Stimulated activated CD4-positive, alpha-beta T cell treated with anti-CD3 and anti-CD28 coated beads, Interleukin-1b, Interleukin-23, amount 100 ng/mL, for 1 hour (primary cell): ENCODE measurements at places on chromosomes 7 and 10.

DNA sequence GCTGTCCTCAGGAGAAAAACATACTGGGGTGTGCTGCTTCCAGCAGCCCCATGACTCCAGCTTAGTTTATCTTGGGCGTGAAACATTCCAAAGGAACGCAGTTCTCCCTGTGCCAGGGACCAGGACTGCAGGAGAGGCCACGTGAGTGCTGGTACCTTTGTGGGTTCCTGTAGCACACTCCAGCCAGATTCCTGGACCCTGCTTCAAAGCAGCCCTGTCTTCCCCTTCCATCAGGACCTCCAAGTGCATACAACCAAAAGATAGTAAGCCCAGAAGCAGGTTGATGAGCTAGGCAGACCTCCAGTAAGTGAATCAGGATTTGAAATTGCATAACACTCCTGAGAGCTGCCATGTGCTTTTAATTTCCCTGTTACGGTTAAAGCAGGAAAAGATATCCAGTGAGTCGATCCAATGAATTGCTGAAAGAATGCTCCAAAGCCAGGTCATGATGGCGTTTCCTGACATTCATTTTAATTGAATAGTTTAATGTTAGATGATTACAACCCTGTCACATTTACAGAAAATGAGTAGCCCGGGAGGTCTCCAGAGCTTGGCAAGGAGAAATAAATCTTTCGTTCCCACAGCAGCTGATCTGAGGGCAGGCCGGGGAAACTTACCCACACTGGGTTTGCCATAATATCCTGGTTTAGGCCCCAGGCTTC, 38.9 kb upstream of the CPXM2 start:
- no peak for DNase-seq

DNA sequence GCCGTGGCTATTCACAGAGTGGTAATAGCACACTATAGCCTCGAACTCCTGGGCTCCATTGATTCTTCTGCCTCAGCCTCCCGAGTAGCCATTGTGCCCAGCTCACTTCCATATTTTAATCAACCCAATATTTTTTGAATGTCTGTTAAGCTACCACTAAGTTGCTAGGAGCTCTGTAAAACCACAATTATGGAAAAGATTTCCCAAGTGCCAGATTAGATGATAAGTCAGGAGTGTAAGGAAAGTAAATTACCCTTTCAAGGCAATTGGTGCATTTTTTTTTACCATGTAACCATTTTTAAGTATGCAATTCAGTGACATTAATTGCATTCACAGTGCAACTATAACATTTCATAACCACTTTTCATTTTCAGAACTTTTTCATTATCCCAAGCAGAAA, 87.5 kb upstream of the GATAD1 start:
- DNase-seq = no peak

DNA sequence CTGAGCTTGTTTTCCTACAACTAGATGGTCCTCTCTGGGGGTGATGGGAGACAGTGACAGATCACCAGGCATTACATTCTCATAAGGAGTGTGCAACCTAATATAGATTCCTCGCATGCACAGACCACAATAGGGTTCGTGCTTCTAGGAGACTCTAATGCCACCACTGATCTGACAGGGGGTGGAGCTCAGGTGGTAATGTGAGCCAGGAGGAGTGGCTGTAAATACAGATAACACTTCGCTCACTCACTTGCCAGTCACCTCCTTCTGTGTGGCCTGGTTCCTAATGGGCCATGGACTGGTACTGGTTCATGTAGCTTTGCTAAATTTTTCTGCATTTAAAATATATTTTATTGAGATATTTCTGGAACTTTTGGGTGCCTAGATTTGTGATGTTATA, 202.3 kb upstream of the ZNF32 start:
- DNase-seq = no peak

DNA sequence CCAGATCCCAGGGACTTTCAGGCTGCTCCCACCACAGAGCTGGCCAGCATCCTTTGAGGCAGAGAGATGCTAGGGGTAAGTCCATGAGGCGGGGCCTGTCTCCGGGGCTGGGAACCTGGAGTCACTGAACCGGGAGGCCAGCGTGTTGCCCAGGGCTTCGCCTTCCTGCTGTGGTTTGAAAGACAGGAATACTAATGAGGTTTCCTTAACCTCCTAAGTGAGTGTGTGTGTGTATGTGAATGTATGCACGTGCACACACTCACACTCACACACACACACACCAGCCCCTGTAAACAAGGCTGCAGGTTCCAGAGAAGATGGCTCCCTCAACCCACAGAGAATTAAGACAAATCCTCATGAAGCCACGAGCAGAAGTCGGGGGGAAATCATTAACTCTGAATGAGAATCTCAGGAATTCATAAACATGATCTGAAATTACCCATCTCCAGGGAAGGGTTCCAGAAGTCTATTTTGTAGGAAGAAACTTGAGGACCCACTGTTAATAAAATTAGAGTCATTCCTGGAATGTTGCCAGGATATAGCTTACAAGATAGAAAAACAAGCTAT, 20.3 kb upstream of the PFKP start:
- no peak for DNase-seq

DNA sequence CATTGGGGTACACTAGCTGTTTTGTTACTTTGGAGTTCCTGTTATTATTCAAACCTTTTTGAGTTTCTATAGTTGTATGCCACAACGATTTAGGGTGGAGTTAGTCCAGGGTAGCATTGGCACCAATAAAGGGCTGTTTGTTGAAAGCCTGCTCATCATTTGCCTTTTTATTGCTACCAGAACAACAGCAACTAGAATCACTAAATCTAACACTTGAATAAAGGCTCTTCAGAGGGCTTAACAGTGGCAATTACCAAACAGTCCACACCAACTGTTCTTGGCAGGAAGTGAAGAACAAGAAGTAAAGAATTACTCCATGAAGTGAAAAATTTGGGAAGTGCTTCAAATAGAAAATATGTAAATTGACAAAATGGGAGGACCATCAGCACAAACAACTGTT, 621.4 kb downstream of the PHTF2 start:
- DNase-seq = no peak

DNA sequence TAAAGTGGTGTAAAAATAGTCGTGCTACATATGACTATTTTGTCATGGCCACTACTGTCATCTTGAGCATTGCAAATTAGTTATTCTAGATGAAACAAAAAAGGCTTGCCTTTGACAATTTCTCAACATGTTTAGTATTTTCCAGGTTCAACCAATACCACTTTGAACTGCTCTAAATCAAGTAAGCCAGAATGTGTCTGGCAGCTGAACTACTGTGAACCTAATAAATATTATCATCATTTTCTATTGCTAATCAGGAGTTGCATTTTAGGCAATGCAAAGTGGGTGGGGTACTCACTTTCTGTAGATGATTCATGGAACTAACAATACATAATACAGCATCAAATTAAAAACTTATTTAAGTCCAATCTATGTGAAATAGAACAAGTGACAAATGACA, 877.2 kb downstream of the CNTNAP2 start:
- DNase-seq = no peak

GRCh38 chr7:54546986-54547314, 4.8 kb downstream of the VSTM2A start:
- no peak for DNase-seq

DNA sequence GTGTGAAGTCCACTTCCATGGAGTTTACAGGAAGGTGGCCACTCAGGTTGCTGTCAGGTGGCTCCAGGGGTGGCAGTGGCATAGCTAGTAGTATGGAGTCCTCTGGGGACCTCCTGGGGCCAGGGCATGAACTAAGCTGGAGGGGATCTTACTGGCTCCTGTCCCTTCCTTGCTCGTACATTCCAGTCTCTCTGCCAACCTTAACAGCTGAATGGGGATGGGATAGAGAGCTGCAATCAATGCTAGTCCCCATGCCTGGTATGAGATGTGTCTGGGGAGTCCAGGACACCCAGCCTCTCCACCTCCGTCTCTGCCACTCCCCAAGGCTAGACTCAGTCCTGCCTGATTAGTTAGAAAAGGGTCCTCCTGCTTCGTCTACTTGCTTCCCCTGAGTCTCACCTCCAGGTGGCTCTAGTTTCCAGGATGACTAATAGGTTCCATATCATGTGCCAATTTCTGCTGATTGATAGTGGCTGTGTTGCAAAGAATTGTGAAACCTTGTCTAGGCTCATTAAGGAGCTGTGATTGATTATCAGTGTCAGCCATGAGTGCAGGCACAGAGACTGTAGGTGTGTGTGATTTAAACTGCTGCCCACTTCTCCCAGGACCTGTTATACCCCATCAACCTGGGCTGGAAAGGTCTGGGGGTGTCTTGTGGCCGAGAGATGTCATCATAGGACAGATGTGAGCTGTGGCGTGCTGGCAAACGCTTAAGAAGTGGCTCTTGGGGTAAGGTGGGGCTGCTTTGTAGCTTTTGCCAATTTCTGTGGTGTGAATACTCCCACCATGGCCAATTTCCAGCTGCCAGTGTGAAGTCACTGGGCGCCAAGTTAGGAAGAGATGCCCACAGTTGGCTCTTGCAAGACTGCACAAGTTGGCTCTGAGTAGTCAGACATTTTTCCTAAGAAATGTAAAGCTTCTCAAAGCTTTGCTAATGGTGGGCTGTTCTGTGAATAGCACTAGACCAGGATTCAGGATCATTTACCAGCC, 59.8 kb downstream of the COL13A1 start:
- DNase-seq = no peak

GRCh38 chr7:20744954-20745446, 41.7 kb downstream of the SP8 start:
- no peak for DNase-seq

DNA sequence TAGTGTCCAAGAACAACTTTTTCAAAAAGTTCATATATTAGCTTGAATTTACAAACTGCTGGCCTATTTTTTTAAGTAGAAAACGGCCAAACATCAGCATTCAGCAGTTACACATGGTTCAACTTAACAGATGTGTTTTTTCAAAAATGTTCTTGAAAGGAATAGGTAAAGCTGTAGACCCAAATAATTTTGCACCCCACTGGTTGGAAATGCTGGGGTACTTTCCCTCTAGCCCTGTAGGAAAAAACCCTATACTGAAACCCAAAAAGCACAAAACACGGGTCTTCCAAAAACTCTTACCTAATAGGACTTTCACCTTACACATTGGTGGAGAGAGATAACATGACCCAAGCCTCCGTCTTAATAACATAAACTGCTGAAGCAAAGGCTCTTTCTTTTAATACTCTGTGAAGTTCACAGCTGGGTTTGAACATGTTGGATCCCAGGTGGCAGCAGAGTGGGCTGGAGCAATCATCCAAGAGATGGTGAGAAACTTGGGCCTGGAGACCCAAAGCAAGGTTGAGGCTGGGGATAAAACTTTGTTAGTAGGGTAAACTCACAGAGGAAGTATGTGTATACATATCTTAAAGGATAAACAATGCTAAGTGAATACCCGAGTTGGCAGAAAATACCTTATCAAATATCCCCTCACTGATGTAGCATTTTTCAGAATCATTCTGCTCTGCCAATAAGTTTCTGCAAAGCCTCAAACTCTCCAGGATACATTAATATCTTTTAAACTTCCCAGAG, 629 bp upstream of the DNAJC9 start:
- no peak for DNase-seq

GRCh38 chr7:87596136-87596535, 4.5 kb downstream of the ABCB1 start:
- no peak for DNase-seq

DNA sequence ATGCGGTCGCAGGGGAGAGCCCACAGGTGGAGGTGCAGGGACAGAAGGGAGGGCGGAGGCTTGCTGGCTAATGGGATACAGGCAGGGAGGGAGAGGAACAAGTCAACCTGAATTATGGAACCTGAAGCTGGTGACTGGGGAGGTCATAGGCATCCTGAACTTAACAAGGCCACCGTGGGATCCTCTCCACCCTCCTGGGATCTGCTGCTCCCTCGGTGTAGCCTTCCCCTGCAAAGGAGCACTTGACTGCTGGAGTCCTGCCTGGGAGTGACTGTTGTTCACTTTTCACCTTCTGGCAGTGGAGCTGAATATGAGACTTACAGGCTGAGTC, 223.1 kb downstream of the GFRA1 start:
- no peak for DNase-seq

GRCh38 chr7:95106401-95106800, 199.0 kb downstream of the PPP1R9A start:
- DNase-seq = no peak

- no peak for DNase-seq
Measured at GRCh38 chr10:79100771-79101170, 32.0 kb downstream of the ZMIZ1 start.

DNA sequence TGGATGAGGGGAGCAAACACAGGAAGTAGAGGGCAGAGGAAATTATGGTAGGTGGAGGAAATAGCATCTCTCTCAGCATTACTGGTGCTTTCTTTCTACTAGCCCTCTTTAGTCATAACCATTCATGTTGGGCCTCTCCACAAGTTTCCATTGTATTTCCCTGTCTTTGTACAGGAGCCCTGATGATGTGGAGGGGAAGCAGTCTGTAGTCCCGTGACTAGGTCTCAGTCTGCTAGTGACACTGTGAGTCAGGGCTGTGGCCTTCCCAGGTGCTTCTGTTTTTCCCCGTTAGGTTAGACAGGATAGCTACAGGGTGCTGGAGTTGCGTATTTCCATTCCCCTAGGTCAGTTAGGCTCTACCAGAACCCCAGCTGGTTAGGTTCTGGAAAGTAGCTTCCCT, 82.9 kb upstream of the NAMPT start:
- DNase-seq = no peak

DNA sequence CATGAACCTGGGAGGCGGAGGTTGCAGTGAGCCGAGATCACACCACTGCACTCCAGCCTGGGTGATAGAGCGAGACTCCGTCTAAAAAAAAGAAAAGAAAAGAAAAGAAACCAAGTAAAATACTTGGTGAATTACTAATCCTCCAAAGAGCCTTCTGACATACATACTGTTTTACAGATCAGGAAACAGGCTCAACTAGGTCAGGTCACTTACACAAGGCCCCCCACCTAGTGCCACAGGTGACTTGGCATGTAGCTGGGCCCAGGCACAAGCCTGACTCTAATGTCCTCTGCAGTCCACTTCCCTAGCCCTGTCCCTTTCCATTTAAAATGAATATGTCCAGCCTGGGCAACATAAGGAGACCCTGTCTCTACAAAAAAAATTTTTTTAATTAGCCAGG, 157.0 kb downstream of the TPST1 start:
- no peak for DNase-seq

- no peak for DNase-seq
Measured at GRCh38 chr7:92944633-92945032, 108.3 kb upstream of the CDK6 start.

DNA sequence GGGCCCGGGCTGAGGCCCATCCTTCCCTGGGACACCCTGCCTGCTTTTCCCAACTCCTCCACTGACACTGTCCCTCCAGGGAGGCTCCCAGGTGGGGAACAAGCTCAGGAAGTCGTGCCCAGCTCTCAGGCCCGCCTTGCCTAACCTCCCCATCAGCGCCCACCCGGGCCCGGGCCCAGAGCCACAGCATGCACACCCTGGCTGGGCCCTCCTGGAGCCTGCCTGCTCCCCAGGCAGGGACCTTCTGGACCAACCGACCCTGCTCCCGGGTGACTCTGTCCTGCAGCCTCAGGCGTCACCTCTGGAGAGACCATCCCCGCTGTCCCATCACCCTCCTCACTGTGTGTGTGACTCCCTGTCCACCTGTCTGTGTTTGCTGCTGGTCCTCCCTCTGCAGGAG, 1.8 kb upstream of the TMEM184A start:
- no peak for DNase-seq
